Keratinocyte (primary cell): ENCODE measurements at places on chromosomes 11 and 22. TPM values are rescaled to one million over a fixed set of nuclear protein-coding genes. Genes with fewer than 3 reads are reported as not detected.

SLC5A1 gene
- 1.8 to 3.0 TPM (median 2.0 TPM) in 3 replicates for polyA plus RNA-seq

NEFH gene
- polyA plus RNA-seq, result 0.06 to 0.08 TPM (median 0.07 TPM) in 3 replicates

GUCY1A2 gene
- polyA plus RNA-seq, result under 0.01 TPM in 2 of 3 replicates, not detected in the other

MYO7A gene
- polyA plus RNA-seq, result 0.75 to 1.1 TPM (median 0.91 TPM) in 3 replicates

SLC22A6 gene
- not detected in 3 replicates for polyA plus RNA-seq
